ENCODE measurements at places on chromosomes 16 and 17.
A peak's percentile ranks its signal among the peaks of the same experiment; 100 is the strongest.

GRCh38 chr17:56136301-56136700 lies 17.0 kb upstream of the ANKFN1 start:
- DNase-seq = no peak

GRCh38 chr17:31392002-31392855 lies 754 bp downstream of the RAB11FIP4 start:
- no peak for DNase-seq

- DNase-seq = no peak
These were observed 2.3 kb downstream of the FDXR start for GRCh38 chr17:74870512-74870911.

- no peak for DNase-seq
These were observed 134.5 kb downstream of the CDH8 start for GRCh38 chr16:61901689-61902088.

DNA sequence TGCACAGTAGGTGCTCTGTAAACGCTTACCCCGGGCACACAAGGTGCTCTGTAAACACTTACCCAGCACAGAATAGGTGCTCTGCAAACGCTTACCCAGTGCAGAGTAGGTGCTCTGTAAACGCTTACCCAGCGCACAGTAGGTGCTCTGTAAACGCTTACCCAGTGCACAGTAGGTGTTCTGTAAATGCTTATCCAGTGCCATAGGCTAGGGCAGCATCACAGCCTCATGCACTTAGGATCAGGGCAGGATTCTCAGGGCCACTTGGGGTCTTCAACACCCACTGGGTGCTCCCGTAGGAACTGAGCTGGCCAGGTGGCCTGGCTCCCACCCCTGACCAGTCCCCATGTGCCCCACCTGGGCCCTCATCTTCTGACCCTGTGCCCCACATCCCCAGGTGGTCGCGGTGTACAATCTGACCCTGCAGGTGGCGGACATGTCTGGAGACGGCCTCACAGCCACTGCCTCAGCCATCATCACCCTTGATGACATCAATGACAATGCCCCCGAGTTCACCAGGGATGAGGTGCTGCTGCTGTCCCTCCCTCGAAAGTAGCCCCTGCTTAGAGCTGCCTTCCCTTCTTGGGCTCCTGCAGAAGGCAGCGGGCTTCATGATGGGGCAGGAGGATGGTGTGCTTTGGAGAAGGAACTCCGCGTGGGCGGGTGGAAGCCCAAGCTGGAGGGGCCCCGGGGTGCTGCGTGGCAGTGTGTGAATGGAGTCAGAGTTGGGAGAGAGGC lies 13.1 kb downstream of the SLC22A31 start:
- DNase-seq = no peak

GRCh38 chr16:1052721-1053120 lies 19.8 kb upstream of the SSTR5 start:
- no peak for DNase-seq

GRCh38 chr16:31386157-31386984 lies 6.8 kb upstream of the ITGAD start:
- peak; percentile 53 for DNase-seq

DNA sequence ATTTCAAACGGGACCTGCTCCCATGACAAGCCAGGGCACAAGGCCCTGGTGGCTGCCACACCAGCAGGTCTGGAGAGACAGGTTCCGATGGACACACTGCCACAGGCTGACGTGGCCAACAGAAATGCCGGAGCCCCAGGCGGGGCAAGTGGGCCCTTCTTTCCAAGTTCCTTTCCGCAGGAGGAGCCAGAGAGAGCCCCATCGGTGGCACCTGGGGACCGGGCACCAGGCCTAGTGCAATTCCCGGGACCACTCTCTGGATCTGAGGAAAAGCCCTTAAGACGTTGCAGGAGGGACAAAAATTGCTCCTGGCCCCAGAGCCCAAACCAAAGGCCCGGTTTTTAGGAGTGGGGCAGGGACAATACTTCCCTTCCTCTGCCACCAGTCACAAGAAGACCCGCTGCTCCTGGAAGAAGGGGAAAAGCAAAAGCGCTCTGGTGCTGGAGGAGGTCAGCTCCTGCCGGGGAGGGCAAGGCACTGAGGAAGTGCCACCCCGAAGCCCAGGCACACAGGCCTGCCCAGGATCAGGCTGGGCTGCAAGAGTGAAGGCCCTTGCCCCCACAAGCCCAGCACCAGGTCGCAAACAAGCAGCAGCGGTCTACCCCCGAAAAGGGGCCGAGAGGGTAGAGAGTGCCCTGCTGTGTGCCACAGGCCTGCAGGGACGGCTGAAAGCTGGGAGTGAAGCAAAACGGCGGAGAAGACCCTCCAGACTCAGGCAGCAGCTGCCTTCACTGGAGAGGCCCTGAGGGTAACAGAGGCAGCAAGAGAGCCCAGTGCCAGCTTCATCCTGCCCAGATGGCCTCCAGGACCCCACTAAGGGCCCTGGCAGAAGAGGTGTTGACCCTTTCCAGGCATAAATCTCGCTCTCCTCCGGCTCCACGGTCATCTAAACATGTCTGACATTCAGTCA lies 29.1 kb downstream of the MAP1LC3B start:
- no peak for DNase-seq

- DNase-seq = no peak
These were observed 6.4 kb downstream of the CD300LB start for GRCh38 chr17:74524653-74525464.

GRCh38 chr16:86303787-86304678 lies 206.3 kb upstream of the FOXF1 start:
- no peak for DNase-seq

GRCh38 chr17:32896647-32897258 lies 19.8 kb upstream of the MYO1D start:
- no peak for DNase-seq

DNA sequence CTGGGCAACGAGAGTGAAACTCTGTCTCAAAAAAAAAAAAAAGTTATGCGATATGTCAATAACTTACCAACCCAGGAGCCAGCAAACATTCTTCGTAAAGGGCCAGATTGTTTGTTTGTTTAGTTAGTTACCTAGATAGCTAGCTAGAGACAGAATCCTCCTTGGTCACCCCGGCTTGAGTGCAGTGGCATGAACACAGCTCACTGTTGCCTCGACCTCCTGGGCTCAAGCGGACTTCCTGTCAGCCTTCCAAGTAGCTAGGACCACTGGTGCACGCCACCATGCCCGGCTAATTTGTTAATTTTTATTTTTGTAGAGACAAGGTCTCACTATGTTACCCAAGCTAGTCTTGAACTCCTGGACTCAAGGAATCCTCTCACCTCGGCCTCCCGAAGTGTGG lies 113.0 kb downstream of the LITAF start:
- DNase-seq = no peak

GRCh38 chr17:64146418-64147109 lies 16.6 kb upstream of the ERN1 start:
- DNase-seq = peak; percentile 53

GRCh38 chr17:28792877-28793661 lies 49.3 kb downstream of the TRAF4 start:
- no peak for DNase-seq

GRCh38 chr16:11361701-11362451 lies 16.6 kb downstream of the RMI2 start:
- DNase-seq = no peak

GRCh38 chr17:33521784-33522183 lies 228.7 kb upstream of the ASIC2 start:
- DNase-seq = peak; percentile 34

GRCh38 chr16:81261049-81261648 lies 22.7 kb downstream of the BCO1 start:
- no peak for DNase-seq

GRCh38 chr17:80821546-80821945 lies 170.1 kb upstream of the CHMP6 start:
- DNase-seq = no peak

- no peak for DNase-seq
These were observed 309.0 kb upstream of the PMFBP1 start for GRCh38 chr16:72480911-72481310.

GRCh38 chr17:81036197-81036941 lies 1.4 kb downstream of the BAIAP2 start:
- no peak for DNase-seq

- no peak for DNase-seq
These were observed 12.2 kb upstream of the CBFA2T3 start for GRCh38 chr16:88988980-88989811.

DNA sequence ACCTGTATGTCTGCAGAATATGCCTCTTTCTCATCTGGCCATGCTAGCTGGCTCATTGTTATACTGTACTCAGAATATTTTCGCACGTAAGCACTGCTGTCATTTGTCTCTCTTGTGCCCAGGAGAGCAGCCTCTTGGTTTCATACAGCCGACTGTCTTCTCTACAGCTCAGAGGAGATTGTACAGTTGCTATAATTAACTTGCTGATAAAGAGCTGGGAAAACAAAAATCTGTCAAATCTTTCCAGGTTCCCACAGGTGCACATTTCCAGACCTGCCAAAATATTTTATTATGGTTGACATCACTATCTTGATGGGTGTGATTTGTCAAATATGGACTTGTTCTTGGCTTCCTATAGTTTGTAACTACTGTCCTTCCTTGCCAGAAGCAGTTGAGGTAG lies 122.7 kb downstream of the FTO start:
- DNase-seq = no peak
